ENCODE measurements at places on chromosomes 5 and 9.

DNA sequence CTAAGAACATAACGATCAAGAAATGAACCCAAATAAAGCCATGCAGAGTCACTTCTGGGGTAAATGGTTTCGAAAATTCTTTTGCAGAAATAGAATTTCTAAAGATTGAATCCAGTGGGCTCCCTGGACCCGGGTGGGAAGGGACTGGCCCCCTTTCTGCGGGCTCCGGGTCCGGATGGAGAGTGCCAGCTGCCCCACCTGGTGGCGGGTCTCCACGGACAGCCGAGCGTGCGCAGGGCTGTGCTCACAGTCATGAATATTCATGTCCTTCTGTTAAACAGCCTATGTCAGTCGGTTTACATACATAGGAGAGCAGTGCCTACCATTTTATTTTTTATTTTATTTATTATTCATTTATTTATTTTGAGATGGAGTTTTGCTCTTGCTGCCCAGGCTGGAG, 4.7 kb upstream of the PPP1R26 start:
- peak; percentile 38 for DNase-seq

- peak; percentile 27 for DNase-seq
These were observed 92.3 kb upstream of the FANCC start for GRCh38 chr9:95409650-95410426.

DNA sequence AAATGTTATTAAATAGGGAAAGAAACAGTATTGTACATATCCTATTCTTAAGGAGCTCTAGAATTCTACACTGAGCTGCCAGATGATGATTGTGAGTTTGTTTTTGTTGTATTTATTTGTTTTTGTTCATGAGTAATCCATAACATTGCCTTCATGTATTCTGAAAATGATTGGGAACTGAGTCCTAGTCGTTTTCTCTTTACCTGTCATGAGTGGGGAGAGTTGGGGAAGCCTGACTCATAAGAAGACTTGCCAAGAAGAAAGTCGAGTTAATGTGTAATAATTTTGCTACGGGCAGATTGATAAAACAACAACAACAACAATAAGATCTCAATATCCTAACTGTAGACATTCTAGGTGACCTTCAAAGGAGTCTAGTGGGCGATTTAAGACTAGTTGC, 103.8 kb downstream of the ANKRD55 start:
- DNase-seq = no peak

DNA sequence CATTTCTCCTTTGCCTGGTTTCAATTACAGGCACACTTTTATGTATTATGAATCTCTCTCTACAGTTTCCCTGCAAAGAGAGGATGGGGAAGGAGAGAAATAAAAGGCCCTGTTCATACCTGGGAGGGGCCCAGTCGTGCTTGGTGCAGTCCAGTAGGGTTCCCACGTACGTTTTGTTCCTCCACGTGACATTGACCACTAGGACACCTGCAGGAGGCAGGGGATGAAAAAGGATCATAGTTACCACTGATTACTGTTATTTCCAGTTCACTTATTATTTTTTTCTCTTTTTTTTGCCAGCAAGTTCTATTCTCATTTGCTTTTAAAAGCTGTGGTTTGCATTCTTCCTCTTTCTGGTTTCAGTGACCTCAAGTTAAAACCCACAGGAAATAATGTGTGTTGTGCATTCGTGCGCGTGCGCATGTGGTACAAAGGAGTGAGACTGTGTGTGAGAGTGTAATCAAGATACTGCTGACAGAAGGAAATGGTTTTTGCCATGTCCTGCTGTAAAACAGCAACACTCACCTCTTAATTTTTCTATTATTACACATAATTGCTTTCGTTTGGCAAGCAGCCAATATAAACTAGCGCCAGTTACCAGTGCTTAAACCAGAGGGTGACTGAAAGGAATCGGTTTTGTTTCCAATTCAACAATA, 96.8 kb downstream of the ZNF608 start:
- peak; percentile 81 for DNase-seq

- no peak for DNase-seq
These were observed 52.1 kb downstream of the LRSAM1 start for GRCh38 chr9:127503379-127503921.

GRCh38 chr9:68844631-68845612, 139.9 kb downstream of the PIP5K1B start:
- DNase-seq = peak; percentile 15

DNA sequence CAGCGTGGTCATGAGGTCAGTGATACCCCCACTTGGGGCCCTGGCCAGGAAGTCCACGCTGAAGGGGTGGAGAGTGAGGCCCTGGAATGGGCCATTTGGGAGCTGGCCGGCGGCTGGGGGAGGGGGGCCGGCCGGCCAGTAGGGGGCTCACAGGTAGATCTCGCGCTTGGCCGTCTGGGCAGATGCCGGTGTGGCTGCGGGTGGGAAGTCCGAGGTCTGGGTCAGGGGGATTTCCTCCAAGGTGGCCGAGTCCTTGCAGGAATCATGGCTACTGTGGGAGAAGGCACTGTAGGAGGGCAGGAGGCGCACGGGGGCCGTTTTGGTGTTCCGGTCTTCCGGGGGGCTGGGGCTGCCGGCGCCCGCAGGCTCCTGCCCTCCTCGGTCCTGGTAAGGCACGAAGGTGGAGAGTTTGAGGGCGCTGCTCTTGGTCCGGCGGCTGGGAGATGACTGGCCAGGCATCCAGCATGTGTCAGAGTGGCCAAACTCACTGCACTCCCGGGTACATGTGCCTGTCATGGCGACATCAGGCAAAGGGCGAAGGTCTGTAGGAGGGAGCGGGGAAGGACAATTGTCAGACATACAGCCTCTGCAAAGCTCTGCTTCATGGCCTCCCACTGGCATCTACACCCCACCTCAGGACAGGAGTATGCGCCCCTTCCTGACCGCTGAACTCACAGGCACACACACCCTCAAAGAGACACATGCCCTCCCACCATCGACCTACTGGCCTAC, 24.1 kb downstream of the PCDH1 start:
- no peak for DNase-seq

DNA sequence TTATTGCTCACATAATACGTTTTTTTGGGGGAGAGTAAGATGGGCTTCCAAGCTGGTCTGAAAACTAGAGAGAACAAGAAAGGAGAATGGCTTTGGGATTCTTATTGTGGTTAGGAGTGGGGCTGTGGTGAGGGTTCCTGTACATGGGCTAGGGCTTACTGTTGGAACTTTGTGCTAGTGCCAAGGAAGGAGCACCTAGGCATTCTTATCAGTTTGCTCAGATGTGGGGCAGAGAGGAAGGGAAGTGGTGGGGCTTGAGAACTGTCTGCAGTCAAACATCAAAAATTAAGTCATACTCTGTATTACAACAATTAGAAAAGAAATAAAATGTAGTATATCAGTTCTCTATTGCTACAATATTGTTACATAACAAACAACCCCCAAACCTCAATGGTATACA, 4.0 kb upstream of the THBS4 start:
- no peak for DNase-seq

DNA sequence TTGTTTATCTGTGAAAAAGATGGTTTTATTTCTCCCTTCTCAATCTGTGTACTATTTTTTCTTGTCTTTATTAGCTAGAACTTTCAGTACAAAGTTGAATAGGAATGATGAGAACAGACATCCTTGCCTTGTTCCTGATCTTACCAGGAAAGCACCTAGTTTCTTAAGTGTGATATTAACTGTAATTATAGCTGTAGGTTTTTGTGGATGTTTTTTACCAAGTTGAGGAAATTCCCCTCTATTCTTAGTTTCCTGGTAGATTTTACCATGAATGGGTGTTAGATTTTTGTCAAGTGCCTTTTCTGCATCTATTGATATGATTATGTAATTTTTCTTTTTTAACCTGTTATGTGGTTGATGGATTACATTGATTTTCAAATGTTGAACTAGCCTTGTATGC, 68.7 kb downstream of the KCNN2 start:
- DNase-seq = no peak

- no peak for DNase-seq
These were observed 7.3 kb upstream of the SPATA24 start for GRCh38 chr5:139410993-139411828.

DNA sequence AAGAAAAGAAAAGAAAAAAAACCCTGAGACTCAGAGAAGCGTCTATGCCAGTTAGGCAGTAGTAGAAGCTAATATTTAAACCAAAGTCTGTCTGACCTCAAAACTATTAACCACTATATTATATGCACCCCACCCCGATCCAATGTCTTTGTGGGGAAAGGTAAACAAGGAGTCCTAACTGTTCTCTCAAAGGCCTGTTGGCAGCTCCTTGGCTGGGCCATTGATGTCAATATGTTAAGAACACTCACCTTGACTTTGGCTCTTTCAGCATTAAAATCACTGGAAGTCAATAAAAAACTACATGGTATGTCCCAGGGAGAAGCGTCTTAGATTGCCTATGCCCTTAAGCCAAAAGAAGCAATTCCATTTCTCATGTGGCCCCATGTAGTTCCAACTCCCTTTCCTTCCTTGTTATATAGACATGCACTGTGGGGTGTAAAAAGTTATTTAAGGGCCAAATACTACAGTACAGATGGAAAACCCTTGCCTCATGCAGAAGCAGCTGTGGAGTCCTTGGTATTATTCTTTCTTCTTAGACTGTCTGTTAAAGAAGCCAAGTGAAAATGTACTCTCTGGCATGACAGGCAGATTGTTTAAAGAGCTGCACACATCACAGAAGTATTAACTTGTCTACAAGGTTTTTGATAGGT, 308.6 kb upstream of the RPS23 start:
- no peak for DNase-seq

DNA sequence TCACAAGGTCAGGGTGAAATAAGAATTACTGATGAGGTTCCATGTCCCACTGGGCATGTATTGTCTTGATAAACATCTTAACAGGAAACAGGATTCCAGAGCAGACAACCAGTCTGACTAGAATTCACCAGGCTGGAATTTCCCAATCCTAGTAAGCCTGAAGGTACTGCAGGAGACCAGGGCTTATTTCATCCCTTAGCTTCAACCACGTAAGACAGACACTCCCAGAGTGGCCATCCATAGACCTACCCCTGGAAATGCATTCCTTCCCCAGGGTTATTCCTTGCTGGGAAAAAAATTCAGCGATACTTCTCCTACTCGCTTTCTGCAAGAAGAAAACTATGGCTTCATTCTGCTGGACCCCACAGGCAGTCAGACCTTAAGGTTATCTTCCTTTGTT, 785.4 kb downstream of the NR2F1-AS1 start:
- DNase-seq = no peak

- no peak for DNase-seq
These were observed 9.1 kb downstream of the PTCH1 start for GRCh38 chr9:95507464-95508241.

- no peak for DNase-seq
These were observed 112.4 kb downstream of the INVS start for GRCh38 chr9:100211476-100211875.

DNA sequence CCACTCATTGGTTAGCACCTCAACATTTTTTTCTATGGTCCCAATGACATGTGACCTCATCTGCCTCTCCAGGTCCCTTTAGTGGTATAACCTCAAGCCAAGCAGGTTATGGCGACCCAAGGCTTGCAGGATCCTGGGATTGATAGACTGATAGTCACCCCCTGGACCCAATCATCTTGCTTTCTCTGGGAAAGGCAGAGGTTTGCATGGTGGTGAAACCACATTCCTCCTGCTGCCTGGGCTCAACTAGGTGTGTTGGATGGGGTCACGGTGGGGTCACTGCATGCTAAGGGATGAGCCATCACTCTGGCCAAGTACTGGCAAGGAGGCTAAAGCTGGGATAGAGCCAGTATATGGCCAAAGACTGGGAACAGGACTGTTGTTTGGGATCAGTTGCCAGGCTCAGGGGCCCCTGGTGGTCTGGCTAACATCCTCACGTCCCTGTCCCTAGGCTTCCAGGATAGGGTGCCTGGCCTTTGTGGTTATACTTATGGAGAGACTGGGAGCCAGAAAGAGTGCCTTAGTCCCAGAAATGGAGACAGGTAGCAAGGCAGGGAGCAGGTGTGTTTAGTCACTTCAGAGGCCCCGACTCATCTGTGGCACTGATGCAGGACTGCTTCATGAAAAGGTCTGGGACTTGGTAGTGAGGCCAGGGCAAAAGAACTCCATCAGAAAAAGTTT, 4.6 kb upstream of the SMIM32 start:
- no peak for DNase-seq

DNA sequence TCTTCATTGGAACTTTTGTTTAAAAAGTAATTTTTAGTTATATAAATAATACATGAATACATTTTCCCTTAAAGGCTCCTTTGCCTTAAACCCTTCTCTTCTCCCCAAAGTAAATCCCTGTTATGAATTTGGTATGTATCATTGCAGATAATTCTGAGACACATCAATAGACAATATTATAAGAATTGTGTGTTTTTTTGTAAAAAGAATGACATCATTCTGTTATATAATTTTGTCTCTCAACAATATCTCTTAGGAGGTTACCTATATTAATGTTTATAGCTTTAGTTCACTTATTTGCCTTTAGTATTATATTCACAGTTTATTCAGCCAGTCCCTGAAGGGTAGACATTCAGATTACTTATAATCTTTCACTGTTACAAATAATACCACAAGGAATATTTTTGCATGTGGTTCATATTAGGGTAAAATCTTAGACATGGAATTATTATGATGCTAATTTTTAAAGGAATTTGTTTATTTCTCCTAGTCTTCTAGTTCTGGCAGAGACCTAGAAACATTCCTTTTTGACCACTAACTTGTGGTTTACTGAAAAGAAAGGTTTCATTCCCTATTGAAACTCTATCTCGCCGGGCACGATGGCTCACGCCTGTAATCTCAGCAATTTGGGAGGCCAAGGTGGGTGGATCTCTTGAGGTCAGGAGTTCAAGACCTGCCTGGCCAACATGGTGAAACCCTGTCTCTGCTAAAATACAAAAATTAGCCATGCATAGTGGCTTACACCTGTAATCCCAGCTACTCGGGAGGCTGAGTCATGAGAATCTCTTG, 105.6 kb downstream of the KCTD16 start:
- DNase-seq = no peak

Measured in NCI-H1436 (cell line).